ENCODE measurements at places on chromosomes 6 and 20.

- DNase-seq, result no peak
These were observed 34.3 kb downstream of the SAMHD1 start for GRCh38 chr20:36917240-36917639.

- DNase-seq, result no peak
These were observed 17.3 kb downstream of the PLN start for GRCh38 chr6:118565311-118565960.

DNA sequence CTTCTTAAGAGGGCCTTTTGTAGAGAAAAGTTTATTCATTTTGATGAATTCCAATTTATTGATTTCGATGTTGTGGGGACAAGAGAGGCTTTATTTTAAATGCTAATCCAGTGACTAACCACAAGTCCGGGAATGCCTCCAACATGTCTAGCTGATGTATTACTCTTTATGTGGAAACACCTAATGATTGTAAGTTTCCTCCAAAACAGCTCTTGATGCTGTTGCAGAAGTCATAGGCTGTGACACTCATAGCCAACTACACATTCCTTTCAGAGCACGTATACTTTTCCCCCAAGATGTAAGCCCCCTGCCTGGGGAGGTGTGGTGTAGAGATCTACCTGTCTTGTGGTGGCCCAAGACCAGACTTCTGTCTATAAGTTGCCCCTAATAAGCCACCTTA, 61.3 kb upstream of the RNF24 start:
- DNase-seq, result peak; percentile 82

DNA sequence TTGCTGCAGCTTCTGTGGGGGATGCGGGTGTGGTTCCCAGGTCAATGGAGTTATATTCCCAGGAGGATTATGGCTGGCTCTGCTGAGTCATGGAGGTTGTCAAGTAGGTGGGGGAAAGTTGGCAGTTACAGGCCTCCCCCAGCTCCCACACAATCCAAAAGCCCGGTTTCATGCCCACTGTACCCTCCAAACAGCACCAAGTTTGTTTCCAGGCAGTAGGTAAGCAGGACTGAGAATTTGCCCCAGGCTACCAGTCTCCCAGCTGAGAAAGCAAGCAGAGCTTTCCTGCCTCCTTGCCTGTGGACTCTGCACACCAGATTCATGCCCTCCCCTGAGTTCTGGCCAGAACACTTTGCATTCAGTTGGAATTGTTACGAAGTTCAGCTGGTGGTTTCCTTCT, 578.2 kb downstream of the MEI4 start:
- DNase-seq, result no peak

DNA sequence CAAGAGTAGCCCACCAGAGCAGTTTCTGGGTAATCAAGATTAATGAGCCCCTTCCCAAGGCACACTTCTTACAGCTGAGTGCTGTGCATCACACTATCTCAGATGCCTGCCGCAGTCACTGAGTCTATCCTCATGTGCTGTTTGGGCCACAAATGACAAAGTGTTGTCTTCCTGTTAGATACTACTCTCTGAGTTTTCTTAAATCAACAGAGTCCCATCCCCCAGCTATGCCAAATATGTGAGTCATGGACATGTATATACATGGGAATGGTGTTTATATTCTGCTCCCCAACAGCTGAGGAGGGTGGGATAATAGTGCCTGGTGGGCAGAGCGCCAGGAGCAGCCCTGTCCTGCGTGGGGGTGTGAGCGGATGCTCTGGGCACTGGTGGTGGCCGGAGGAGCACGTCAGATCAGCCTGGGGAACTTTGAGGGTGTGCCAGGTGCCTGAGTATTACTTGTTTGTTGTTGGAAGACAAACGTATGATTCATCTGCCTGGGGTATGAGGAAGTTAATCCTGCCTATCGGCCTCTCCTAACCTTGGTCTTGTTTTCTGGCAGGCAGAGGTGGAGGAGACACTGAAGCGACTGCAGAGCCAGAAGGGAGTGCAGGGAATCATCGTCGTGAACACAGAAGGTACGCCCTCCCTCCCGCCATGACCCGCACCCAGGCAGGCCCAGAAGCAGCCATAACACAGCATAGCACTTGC, 9.6 kb downstream of the DYNLRB1 start:
- peak; percentile 98 for DNase-seq

DNA sequence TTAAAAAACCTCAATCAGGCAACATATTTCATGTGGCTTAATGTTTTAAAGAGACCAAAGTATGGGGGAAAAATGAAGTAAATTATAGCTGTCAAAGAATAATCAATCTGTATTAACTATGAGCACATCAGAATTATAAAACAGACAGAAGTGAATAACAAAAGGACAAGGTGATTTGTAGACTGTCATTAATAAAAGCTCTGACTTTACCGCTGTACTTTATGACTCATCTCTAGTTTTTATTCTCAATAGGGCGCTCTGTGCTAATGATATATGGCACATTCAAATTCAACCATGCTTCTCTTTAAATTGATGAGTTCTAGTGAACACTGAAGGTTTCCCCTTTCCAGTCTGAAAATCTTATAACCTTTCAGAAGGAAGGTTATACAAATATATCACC, 72.0 kb downstream of the PREP start:
- no peak for DNase-seq

DNA sequence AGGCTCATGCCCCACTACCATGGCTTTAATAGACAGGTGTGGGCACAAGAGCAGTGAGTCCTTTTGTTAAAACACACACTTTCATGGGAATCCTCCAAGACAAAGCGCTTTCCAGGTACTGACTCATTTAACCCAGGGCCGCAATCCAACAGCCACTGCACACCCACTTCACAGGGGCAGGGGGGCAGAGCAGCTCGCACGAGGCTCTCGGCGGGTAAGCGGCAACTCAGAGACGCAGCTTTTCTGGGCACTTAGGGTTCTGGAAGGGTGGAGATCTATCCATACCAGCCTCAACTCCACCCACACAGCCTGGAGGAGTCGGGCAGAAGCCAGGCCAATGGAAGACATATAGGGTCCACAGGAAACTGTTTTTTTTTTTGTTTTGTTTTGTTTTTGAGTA, 28.6 kb downstream of the PSMG4 start:
- no peak for DNase-seq

- no peak for DNase-seq
These were observed 286.8 kb downstream of the PKHD1 start for GRCh38 chr6:51800603-51801002.

DNA sequence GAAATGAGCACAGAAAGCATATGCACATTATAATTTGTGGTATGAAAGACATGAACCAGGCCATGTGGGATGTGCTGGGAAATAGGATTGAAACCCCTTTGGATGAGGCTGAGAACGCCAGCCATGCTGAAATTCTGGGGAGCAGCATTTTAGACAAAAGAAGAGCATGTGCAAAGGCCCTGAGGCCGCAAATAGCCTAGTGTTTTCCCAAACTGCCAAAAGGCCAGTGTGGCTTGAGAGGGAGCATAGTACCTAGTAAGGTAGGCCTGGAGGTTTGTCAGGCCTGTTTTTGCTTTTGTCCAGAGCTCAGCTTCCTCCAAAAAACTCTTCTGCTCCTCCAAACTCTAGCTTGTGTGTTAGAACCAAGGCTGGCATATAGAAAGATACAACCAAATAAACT, 57.4 kb upstream of the NOP56 start:
- DNase-seq, result no peak

DNA sequence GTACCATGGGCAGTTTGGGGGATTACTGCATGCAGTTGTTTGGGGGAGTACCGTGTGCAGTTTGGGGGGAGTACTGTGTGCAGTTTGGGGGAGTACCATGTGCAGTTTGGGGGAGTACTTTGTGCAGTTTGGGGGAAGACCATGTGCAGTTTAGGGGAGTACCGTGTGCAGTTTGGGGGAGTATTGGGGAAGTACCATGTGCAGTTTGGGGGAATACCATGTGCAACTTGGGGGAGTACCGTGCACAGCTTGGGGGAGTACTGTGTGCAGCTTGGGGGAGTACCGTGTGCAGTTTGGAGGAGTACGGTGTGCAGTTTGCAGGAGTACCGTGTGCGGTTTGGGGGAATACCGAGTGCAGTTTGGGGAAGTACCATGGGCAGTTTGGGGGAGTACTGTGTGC, 22.3 kb downstream of the CDH4 start:
- no peak for DNase-seq

DNA sequence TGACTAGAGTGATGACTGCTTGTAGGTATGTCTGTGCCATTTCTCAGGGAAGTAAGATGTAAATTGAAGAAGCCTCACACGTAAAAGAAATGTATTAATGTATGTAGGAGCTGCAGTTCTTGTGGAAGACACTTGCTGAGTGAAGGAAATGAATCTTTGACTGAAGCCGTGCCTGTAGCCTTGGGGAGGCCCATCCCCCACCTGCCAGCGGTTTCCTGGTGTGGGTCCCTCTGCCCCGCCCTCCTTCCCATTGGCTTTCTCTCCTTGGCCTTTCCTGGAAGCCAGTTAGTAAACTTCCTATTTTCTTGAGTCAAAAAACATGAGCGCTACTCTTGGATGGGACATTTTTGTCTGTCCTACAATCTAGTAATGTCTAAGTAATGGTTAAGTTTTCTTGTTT, 16.6 kb downstream of the IRF4 start:
- no peak for DNase-seq

GRCh38 chr6:154229786-154230185, 126.8 kb downstream of the IPCEF1 start:
- DNase-seq, result no peak

GRCh38 chr6:44572346-44572745, 184.8 kb downstream of the CDC5L start:
- DNase-seq, result peak; percentile 38

DNA sequence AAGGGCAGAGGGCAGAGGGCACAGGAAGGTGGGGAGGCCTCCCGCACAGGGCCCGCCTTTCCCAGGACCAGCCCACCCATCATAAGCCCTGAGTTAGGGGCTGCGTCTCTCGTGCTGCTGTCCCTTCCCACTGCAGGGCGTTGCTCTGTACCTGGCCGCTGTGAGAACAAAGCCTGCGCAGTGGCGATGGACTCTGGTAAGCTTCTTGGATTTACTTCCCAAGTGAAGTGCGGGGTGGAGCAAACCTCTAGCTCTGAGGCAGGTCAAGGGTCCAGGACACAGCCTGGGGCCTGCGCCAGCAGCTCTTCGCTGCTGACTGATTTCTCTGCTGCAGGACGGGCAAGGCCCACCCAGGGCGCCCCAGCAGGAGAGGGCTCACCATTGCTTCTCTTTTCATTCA, 23.9 kb downstream of the INSM1 start:
- no peak for DNase-seq

DNA sequence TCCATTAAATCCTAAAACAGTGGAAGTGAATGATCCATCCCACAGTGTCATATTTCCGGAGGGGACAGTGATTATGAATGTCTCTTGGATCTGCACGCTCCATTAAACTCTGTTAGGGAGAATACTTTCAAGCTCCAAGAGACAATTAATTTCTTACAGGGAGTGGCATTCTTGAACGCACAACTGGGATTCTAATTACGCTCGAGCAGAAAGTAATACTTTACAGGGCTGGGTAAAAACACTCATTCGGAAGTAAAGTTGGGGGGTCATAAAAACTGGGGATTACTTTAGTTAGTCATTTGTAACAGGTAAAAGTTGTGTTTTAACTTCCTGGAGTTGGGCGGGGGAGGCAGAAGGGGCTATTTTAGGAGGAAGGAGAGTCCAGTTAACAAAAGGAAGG, 151.8 kb downstream of the ZFP64 start:
- DNase-seq, result no peak

- no peak for DNase-seq
These were observed 600.0 kb downstream of the QKI start for GRCh38 chr6:164014346-164015087.

DNA sequence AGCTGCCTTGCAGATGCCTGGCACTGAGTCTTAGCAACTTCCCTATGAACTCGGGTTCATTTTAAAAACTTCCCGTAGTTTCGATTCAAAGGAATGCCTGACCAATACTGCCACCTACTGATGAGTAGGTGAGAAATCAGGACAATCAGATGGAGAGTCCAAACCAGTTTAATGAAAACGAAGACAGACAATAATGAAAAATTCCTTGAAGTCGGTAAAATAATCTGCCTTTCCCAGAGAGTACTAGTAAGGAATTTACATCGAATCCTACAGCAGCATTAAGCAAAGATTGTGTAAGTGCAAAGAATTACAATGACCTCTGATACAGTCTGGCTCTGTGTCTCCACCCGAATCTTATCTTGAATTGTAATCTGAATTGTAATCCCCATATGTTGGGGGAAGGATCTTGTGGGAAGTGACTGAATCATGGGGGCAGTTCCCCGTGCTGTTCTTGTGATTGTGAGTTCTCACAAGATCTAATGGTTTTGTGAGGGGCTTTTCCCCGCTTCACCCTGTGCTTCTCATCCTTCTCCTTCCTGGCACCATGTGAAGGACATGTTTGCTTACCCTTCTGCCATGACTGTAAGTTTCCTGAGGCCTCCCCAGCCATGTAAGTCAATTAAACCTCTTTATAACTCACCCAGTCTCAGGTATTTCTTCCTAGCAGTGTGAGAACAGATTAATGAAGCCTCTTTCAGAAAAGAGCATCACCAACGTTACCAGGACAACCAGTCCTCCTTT, 134.4 kb downstream of the ARHGAP18 start:
- no peak for DNase-seq

- DNase-seq, result no peak
These were observed 318.0 kb upstream of the PTCHD4 start for GRCh38 chr6:48429021-48429420.

DNA sequence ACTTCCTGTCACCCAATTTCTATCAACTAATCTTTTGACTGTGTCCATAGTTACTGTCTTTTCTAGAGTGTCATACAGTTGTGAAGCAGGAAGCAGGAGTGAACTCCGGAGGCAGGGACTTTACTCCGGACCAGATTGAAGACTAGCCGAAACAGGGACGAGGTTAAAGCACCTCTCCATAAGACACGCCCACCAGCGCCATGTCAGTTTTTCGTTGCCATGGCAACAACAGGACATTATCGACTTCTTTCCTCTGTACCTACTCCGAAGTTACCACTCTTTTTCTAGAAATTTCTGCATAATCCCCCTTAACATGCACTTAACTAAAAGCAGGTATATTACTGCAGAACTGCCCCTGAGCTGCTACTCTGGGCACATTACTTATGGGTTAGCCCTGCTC, 25.2 kb downstream of the TRIM38 start:
- DNase-seq, result no peak

- no peak for DNase-seq
These were observed 13.5 kb upstream of the PRDM1 start for GRCh38 chr6:106072501-106073090.

GRCh38 chr6:122082370-122082769, 317.1 kb upstream of the HSF2 start:
- DNase-seq, result no peak
